ENCODE measurements at places on chromosomes 11 and 22.

DNA sequence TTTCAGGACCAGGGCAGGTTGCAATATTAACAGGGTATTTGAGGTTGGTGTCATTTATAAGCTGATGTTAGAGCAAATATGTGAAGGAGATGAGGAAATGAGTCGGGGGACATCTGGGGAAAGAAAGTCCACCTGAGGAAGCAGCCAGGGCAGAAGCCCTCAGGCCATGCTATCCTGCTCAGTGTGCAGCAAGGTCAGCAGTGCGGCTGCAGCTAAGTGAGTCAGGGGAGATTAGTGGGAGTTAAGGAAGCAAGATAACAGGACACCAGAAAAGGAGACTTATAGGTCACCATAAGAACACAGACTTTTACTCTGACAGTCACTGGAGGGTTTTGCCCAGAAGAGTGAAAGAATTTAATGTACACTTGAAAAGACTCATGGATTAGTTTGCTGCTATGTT, 468.9 kb downstream of the NTM start:
- no peak for DNase-seq

DNA sequence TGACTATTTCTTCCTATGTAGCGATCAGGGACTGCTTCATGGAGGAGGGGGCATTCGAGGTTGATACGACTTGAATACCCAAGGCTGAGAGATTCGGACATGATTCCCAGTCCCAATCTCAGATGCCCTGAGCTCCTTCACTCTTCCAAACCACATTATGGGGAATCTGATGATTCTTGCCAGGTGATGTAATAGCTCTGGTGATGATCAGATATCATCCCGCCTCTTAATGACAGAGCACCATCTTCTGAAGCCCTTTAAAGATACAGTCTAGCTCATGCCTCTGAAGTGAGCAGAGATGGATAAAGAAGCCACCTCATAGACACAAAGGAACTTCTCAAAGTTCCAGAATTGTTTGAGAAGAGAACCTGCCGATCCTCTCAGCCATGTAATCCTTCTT, 8.9 kb upstream of the CLMP start:
- no peak for DNase-seq

DNA sequence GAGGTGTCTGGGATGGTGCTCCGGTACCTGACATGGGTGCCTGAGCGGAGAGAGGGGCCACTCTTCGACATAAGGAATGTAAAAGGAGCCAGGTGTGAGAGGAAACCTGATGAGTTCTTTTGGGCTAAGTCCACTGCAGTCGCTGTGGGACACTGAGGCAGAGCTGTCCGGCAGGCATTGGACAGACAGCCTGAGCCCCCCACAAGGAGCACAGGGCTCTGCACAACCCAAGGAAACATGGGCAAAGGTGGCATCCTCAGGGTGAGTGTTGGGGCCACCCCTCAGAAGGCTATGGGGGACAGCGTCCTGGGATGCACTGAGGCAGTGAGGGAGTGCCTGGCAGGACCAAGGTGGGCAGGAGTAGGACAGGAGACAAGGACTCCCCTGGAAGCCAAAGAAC, 57.7 kb upstream of the EMID1 start:
- no peak for DNase-seq

DNA sequence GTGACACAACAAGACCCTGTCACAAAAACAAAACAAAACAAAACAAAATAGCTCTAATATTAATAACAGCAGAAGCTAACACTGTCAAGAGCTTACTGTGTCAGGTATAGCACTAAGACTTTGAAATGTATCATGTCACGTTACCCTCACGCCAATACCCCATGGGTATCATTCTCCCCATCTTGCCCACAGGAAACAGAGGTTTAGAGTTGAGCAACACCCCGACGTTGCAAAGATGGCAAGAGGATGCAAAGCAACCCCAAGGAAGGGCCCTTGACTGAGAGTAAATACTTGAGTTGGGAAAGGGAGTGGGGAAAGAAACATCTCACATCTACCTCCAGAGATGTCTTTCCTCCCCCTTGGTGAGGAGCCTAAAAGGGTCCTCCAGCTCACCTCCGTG, 366.8 kb downstream of the LARGE1 start:
- DNase-seq = no peak

GRCh38 chr22:49177666-49178065, 650.0 kb downstream of the BRD1 start:
- DNase-seq = no peak

GRCh38 chr11:23732026-23732425, 764.8 kb upstream of the LUZP2 start:
- DNase-seq = no peak

DNA sequence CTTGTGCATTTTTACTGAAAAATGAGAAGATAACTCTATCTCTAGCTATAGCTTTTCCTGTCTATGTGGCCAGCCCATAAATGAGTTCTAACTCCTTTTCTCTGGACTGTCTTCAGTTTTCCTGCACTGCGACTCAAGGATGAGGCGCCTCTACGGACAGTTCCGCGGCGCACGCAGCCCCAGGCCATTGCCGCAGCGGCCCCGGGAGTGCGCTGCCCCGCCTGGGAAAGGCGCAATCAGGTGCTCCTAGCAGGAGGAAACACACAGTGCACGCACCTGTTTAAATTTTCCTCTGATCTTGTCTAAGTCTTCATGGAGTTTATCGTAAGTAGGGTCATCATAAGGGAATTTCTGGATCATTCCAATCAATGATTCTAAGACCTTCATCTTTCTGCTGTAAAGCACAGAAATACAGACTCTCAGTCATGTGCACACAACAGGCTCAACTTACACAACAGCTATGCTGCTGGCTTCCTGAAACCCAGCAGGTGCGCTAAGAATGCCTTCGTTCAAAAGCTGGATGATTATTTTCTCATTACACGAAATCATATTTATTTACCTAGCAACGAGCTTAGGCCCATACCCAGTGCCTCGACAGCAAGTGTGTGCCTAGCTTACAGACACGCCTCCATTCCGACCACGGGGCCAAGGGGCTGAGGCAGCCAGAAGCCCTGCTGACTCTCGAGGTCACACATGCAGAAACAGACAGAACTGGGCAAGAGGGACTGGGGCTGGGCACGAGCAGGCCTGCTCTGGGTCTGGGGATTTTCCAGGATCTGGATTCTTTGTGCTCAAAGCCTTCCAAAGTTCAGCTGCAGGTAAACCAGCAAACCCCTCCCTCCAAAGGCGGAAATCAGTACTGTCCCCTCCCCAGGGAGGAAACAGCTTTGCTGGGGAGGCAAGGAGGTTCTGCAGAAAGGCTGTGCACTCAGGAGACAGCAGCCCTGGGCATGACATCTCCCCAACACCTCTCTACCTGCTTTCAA, 7.2 kb downstream of the LTO1 start:
- no peak for DNase-seq

Measured in putamen (tissue), 1 donor.